Stimulated activated CD8-positive, alpha-beta memory T cell treated with anti-CD3 and anti-CD28 coated beads, Interleukin-7, amount 100 ng/mL, for 4 hours (primary cell): ENCODE measurements at places on chromosomes 1 and 21.

GRCh38 chr1:107276247-107276646 lies 135.4 kb downstream of the NTNG1 start:
- DNase-seq = no peak

DNA sequence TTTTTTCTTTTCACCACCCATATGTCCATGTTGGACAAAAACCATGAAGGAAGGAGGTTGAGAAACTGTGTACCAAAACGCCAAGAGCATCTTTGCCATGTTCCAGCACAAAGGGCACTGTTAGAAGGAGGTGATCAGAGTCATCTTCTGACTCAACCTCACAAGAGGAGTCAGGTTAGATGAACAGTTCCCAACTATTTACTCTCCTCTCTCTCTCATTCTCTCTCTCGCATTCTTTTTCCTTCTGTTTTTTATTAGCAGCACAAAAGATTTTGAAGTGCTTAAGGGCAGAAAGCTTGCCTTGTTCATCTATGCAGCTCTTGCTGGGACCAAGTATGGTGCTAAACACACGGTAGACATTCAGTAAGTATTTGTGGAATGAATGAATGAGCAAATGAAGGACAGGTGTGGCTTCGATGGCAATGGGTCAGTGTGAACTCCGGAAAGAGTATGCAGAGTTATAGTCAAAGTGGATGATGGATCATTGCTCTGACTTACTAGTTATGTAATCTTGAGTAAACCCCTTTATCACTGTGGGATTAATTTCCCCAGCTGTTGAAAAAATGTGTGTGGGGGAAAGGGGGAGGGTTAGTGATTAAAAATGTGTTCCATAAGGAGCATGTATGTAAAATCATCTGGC lies 33.9 kb downstream of the DDR2 start:
- DNase-seq = no peak

- no peak for DNase-seq
Observed at GRCh38 chr1:85088408-85088784, 40.1 kb upstream of the MCOLN3 start.

DNA sequence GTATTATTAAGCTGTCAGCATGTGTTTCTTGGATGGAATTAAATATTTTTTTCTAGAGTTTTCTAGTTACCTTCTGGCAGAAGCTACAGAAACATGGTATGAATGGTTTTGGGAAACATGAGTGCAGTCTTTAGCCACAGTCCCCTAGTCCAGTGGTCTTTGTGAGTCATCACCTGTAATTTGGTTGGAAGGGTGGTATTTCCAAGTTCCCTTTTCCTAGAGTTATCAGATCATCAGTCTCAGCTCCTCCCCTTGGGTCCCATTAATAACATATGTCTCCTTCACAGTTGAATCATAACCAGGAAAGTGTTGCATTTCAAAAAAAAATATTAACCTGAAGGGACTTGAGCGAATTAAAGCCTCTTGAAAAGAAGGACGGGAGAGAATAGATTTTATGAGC lies 27.0 kb downstream of the ELAVL4 start:
- no peak for DNase-seq

DNA sequence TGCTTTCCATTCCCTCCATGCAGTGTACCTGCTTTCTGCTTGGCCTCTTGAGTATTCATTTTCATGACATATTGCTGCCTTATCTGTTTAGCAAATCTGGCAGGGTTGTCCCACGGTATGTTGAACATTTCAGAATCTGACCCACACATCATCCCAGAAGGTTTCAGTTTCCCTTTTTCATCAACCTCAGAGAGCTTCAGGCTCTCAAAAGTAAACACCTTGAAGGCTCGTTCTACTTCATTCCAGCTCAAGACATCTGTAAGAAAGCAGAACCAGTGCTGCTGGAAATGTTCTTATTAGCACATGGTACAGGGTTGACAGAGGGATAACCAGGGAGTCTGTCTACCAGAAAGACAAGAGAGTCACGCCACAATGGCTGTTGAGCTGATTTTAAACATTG lies 103.6 kb downstream of the SPAG17 start:
- DNase-seq = no peak

GRCh38 chr1:47843781-47844557 lies 153.2 kb downstream of the TRABD2B start:
- no peak for DNase-seq

DNA sequence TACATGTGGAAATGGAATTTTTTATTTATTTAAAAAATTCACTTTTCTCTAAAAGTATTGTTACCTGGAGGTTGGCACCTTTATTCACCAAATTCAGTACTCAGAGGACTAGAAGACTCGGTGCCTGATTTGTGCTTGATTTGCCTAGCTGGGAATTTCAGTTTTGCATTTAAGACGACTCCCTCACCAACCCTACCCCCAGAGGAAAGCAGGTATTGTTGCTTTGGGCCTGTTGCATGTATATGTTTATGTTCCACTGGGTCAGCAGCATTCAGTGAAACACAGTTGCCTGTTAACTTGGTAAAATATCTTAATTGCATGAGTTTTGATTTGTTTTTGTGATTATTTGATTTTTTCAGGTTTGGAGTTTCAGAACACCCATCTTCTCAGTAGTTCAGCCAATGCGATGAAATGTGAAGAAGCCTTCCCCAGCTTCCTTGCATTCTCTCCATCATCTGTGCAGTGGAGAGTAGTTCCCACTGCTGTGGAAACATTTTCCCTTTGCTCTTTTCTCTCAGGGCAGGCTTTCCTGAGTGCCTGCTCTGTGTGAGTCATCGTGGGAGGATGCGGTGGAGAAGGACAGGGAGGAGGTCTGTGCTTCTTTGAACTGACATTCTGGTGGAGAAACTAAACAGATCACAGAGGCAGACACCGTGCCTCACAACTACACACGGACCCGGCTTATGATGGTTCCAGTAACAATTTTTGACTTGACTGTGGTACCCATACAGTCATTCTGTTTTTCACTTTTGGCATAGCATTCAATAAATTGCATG lies 6.4 kb downstream of the ADARB1 start:
- DNase-seq = no peak

DNA sequence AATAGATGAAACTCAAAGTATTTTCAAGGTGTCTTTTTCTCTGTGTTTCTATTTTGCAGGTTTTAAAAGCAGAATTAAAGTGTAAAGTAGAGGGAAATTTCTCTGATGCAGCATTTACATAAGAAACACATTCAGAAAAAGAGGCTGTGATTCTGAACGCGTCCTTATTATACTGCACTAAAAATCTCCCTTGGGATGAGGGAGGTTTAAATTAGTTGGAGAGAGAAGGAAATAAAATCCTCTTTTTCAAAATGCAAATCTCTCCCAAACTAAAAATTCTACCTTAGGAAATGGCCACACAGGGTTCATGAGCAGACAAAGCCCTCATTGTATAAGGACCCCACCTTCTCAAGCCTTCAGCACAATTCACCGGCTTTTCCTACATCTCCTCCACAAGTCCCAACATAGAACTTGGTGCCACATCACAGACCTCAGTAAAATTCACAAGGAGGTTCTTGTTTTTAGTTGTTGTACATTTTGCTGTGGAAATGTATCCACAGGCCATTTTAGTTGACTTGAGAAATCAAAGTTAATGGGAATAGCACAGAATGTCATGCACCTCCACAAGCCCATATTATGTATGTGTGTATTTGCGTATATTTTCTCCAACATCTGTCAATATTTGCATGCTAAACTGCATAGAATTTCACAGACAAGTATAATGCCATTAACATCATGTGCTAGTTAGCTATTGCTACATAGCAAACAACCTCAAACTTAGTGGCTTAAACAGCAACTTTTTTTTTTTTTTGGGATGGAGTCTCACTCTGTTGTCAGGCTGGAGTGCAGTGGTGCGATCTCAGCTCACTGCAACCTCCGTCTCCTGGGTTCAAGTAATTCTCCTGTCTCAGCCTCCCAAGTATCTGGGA lies 59.8 kb downstream of the MAB21L3 start:
- no peak for DNase-seq
